ENCODE measurements at places on chromosomes 6 and 20.

DNA sequence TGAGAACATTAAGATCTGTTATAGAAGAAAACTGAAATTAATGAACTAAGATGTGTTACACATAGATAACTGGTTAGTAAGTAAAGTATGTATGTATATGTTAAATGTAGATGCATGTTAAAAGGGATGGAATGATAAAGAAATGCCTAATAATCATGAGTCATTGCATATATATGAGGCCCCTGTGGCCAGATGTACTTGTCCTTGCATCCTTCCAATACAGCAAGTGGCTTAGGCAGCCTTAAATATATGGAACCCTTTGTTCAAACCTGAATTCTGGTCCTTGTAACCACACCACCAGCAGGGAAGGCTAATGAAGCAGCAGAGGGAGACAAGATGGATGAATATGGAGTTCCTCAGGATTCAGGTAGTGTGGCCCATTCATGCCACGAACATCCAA is 9.8 kb upstream of the AKAP7 start:
- DNase-seq: no peak

DNA sequence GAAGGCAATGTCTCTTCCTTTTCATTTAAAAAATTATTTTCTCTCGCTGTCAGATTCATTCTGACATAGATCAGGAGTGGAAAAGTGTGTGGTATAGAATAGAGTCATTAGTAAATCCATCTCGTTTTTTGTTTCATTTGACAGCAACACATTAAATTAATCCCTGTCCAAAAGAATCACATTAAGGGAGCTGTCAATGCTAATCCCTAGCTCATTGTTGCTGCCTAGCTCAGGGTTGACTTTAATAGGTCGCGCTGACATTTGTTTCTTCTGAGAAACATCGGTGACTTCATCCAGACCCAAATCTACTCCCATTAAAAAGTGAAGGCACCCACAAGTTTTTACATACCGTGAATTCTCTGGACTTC is 25.4 kb upstream of the MAP3K7 start:
- DNase-seq: no peak

DNA sequence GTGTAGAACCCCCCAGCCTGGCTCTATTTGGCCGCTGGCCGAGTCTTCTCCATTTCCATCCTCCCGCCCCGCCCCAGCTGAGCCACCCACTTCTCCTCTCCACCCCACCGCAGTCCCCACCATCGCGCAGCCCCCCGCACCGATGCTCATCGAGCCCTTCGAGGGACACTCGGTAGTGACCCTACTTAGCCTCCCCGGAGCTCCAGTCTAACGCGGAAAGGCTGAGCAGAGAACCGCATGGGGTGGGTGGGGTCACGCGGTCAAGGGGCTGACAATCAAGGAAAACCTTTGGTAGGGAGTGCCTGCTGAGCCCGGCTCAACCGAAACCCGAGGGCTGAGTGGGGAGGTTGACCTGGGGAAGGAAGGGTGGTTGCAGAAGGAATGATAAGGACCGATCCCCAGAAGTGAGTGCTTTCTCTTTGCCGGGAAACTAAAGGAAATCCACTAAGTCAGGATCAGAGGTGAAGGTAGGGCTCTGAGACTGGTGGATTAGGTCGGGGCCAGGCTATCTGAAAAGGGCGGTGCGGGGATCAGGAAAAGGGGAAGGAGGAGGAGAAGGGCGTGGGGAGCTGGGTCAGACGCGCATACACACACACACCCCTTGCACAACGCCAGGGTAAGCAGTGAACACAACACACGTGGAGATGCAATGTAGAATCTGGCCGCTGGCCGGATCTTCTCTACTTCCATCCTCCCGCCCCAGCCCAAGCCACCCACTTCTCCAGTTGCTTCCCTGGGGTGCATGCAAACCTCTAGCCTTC is 49.8 kb downstream of the CPXM1 start:
- peak; percentile 77 for DNase-seq

- DNase-seq: no peak
Measured at GRCh38 chr20:57287007-57287880, 20.8 kb upstream of the BMP7 start.

- DNase-seq: no peak
Measured at GRCh38 chr6:64254558-64254957, 619.0 kb downstream of the PHF3 start.
